ENCODE measurements at places on chromosomes 7 and 10.

DNA sequence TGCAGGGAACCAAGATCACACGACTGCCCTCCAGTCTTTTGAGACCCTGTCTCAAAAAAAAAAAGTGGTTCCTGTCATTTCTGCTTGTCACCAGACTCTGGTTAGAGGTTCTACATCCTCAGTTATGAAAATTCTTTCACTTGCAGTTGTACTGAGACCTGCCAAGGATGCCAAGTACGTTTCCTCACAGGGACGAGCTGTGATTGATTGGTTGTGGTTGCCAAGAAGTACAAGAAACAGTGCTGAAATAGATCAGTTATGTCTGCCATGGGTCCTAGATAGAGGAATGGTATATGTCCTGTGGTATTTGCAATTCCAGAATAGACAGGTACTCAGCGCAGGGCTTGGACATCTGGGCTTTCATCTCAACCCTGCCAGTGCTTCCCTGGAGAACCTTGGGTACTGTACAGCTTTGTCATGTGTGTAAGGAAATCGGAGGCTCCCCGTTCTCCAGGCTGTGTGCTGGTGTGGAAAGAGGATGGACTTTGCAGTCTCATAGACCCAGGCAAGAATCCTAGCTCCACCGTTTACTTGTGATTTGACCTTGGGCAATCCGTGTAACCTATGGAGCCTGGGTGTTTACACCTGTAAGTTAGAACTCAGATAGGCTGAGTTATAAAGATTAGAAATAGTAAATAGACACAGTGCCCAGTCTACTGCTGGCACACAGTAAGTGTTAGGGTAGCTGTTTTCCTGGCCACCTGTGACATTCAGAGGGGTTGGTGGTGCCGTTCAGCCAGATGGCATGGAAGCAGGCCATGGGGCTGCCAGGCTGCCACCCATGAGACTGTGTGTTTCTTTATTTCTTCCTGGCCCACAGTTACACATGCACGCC, 53.0 kb downstream of the COL13A1 start:
- no peak for DNase-seq

DNA sequence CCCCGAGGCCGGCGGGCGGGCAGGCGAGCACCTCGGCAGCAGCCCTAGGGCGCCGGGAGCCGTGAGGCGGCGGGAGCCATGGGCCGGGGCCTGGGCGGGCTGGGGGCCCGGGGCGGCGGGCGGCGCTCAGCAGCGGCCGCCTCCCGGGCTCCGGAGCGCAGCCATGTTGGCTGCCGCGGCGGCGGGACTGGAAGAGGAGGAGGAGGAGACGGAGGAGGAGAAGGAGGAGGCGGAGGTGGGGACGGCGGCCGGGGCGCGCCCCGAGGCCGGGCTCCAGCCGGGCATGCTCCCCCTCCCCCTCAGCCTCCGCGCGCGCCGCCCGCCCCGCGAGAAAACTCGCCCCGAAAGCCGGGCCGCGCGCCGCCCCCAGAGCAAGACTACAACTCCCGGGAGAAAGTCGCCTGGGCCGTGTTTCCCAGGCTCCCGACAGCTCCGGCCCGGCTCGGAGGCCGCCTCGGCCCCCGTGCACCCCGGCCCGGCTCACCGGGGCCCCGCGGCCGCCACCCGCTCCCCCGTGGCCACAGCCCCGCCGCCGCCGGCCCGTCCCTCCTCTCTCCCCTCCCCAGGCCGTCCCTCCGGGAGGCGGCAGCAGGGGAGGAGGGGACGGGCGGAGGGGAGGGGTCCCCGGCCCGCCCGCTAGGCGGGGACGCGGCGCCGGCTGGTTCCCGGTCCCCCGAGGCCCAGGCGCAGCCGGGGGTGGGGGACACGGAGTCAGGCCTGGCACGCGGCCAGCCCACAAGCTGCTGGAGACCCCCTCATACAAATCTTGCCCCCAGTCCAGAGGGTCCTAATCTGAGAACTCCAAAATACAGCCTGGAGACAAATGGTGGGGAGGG, at the start of gene DLG5:
Gene DLG5, minus strand, starts transcription at position 190 of the 836 bp plus-strand sequence. CDS start 235 bp downstream, outside the sequence.
- no peak for DNase-seq

DNA sequence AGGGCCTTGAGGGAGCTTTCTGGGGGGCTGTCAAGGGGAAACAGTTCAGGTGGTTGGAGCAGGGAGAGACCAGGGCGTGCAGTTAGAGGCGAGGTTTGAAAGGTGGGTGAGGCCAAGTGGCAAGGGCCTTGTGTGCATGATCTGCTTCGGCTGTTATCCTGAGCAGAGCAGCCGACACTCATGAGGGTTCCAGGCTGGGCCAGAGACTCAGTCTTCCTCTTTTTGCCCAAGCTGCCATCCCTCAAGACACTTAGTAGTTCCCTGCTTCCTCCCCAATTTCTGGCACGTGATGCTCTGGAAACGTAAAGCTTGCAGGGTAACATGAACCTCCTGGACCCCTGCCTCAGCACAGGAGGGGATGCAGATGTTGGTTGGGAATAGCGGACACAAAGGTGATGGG, 44.1 kb downstream of the KLRG2 start:
- no peak for DNase-seq

DNA sequence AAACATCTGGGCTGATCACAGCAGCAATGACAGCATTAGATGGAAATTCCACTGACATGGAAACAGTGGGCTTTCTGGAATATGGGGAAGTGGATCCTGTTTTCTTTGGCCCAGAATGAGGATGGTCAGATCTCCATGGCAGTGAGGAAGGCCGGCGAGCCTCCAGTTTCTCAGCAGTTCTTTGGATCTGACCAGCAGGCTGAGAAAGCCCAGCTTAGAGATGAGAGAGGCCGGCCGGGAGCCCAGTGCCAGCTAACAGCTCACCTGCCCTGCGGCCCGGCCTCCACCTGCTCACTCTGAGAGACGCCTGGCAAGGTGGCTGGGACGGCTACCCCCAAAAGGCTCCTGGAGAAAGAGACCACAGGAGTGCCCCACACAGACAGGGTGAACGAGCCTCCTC, 24.2 kb downstream of the GPER1 start:
- DNase-seq = no peak

All from activated naive CD4-positive, alpha-beta T cell (primary cell).